ENCODE measurements at places on chromosomes 2 and 18.
A peak's percentile ranks its signal among the peaks of the same experiment; 100 is the strongest.

- DNase-seq = no peak
These were observed 48.2 kb downstream of the RPL37A start for GRCh38 chr2:216546641-216547403.

DNA sequence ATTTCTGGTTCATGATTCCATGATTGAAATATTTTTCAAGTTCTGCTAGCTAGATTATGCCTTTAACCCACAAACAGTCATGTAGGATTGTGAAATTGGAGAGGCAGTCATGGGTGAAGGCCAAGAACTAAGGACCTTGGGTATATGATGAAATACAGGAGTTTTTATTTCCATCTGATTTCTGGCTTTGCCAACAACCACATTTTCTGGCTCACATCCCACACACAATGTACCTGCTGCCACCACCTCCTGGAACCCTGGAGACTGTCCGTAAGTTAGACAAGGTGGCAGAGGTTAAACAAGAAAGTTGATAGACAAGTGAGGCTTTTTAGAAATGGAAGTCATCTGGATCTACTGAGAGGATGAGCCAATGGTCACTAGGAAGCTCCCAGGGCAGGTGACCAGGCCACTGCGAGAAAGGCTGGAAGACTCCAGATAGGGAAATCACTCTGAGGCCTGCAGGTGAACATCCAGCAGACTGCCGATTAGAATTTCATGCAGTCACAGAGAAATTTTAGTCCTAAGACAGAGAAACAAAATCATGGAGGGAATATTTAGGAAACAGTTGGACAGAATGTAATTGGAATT lies 402.0 kb downstream of the ALK start:
- DNase-seq = no peak

- DNase-seq = no peak
These were observed 86.9 kb downstream of the RDH14 start for GRCh38 chr2:18473241-18474181.

- no peak for DNase-seq
These were observed 73.1 kb downstream of the IRS1 start for GRCh38 chr2:226726546-226726945.

- DNase-seq = no peak
These were observed 6.0 kb downstream of the GPC1 start for GRCh38 chr2:240441326-240441992.

- no peak for DNase-seq
These were observed 17.6 kb upstream of the TMEM247 start for GRCh38 chr2:46461709-46462171.

DNA sequence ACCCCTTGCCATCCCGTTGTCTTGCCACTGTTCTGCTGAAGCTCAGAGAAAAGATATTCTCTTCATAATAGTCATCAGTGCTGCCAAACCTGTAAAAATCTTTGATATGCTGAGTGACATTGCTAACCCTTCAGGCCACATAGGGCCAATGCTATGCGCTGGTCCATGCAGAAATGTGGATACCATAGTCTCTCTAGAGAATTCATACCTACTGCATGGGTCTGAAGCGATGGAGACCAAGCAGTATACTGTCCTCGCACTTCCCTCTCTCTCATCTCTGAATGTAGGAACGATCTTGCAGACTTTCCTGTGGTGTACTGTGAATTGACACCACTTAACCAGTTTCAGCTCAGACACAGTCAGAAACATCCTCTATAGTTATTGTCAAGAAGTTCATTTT lies 17.9 kb upstream of the ANKRD44 start:
- peak; percentile 65 for DNase-seq

GRCh38 chr2:239564587-239564986 lies 163.8 kb upstream of the HDAC4 start:
- DNase-seq = no peak

GRCh38 chr2:231926761-231927565 lies 767 bp upstream of the NPPC start:
- no peak for DNase-seq

DNA sequence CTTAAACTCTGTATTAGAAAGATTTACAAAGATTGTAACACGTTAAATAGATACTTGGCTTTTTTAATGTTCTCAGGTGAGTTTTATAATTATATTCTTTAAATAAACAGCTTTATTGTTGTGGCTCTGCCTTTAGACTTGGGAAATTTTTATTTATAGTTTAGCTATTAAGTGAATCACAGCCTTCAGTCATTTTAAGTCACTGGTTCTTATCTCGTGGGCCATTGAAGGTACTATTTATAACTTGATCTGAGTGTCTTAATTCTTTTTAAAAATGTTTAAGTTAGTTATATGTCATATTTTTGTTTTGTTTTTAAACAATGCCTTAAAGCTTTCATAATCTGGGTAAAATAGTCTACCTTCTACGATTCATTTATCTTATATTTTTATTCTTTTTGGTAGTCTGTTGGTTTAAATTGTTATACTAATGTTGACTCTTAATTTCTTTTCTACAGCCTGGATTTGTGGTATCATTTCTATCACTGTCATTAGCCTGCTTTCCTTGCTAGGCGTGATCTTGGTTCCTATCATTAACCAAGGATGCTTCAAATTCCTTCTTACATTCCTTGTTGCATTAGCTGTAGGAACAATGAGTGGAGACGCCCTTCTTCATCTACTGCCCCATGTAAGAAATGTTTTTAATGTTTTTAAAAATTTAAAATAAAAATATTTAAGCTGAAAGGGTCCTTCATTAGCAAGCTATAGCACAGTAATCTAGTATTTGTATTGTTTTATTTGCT lies 49.3 kb downstream of the SLC39A10 start:
- no peak for DNase-seq

GRCh38 chr2:11330457-11331142 lies 13.8 kb downstream of the ROCK2 start:
- no peak for DNase-seq

DNA sequence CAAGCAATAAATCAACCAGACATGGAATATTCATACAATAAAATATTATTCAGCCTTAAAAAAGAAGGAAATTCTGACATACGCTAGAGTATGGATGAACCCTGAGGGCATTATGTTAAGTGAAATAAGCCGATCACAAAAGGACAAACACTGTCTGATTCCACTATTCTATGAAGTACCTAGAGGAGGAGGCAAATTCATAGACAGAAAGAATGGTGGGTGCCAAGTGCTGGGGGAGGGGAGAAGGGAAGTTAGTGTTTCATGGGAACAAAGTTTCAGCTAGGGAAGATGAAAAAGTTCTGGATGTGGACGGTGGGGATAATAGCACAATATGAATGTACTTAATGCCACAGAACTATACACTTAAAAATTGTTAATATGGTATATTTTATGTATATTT lies 19.8 kb downstream of the SMAD7 start:
- DNase-seq = no peak

DNA sequence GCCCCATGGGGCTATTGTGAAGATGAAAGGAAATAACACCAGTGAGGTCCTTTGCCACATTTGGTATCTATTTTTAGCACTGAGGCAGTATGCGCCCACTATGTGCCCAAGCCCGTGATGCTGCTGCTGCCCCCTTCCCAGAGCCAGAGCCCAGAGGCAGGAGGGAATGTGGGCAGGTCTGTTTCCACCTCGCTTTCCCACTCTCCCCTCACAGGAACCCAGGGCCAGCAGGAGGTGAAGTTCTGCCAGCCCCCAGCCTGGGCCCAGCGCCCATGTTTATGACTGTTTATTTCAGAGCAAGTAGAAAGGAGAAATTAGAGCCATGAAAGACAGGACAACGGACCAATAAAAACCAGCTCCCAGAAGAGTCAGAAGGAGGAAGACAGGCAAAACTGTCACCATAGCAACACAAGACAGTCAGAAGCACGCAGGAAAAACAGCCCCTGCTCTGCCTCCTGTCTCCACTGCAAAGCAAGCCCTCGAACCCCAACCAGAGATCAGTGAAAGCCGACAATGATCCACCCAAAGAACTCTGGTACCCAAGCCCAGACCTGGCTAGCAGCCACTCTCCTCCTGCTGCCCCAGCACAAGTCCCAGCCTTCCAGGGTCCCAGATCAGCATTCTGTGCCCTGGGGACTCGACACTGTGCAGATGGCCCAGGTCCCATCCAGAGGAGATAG lies 1.4 kb downstream of the CYRIA start:
- no peak for DNase-seq

DNA sequence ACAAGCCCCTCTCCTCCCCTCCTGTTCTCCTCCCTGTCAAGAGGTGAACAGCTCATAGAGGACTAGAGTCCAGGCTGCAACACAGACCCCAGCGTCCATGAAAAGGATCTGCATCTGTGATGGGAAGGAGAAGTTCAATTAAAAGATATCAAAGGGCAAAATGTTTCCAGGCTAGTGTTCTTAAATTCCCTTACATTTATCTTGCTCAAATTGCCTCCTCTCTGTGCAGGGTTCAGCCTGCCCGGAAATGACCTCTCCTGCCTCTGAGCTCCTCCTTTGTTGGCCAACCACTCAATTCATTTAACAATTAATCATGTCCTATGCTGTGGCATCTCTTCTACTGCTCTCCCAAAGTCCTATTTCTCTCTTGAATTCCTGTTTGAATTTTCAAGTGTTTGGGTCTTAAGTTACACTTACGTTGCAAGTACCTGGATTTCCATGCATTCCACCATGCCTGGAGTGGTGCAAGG lies 105.3 kb downstream of the TSN start:
- no peak for DNase-seq

DNA sequence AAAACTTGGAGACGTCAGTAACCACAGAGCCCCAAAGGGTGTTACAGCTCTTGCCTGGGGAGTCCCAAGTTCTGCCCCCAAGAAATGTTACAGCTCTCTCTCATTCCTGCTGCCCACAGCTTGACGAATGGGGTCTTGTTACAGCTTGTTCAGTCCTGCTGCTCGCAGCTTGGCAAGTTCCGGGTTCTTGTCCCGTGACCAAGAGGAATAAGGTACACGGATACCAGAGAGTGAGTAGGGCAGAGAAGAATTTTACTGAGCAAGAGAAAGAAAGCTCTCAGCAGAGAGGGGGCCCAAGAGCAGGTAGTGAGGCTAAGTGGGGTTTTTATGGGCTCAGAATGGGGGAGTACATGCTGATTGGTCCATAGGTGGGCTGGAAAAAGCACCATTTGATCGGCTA lies 27.2 kb downstream of the SLC39A6 start:
- DNase-seq = no peak
